Upper lobe of left lung (tissue), 6 donors: ENCODE measurements at places on chromosomes 7 and 10. TPM values are rescaled to one million over a fixed set of nuclear protein-coding genes. Genes with fewer than 3 reads are reported as not detected.

Gene TMEM176B
- 32.3 TPM for total RNA-seq

Gene CFAP46
- total RNA-seq = 6.6 TPM

Gene TRRAP
- 30.0 TPM for total RNA-seq

Gene KLF14
- total RNA-seq = 0.17 TPM

Gene GIMAP6
- total RNA-seq = 62.9 TPM

Gene CLCN1
- not detected for total RNA-seq

Gene P4HA1
- 25.0 TPM for total RNA-seq

Gene EGR2
- total RNA-seq = 9.3 TPM

Gene CYP3A7
- 1.2 TPM for total RNA-seq

Gene PSMG3
- 53.1 TPM for total RNA-seq
